Glomerular endothelial cell (primary cell): ENCODE measurements at places on chromosomes 5 and 9. TPM values are rescaled to one million over a fixed set of nuclear protein-coding genes. Genes with fewer than 3 reads are reported as not detected.

GRCh38 chr9:131715906-131716305 lies 24.0 kb downstream of the RAPGEF1 start:
- DNase-seq: no peak

GRCh38 chr5:135127439-135128240 lies 93.6 kb upstream of the PITX1 start:
- DNase-seq: no peak

DNA sequence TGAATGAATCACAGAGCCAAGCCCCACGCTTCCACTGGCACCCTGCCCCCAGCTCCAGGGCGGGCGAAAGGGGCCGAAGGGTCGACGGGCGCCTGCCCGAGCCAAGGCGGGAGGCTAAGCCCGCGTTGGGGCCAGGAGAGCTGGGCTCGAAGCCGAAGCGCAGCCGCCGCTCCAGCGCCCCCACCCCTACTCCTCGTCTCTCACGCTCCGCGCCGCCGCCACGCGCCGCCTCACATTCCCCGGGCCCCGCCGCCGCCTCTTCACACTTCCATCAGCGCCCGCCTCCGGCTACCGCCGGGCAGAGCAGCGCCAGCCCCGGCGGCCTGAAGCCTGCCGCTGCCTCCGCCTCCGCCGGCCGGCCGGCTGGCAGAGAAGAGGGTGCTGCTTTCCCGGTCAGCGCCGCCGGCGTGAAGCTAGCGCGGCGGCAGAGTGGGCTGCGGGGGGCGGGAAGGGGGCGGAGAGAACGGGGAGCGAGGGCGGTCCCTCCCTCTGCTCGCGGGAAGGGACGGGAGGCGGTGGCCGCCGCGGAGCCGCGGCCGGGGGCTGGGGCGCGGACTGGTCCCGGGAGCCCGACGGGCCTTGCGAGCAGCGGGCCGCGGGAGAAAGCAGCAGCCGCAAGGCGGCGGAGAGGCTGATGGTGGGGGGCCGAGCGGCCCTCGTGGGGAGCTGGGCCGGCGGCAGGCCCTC lies at the start of gene HOMER1:
Gene HOMER1, minus strand, starts transcription at position 431 of the 687 bp plus-strand sequence. CDS start 1,360 bp downstream, outside the sequence.
- no peak for DNase-seq

DNA sequence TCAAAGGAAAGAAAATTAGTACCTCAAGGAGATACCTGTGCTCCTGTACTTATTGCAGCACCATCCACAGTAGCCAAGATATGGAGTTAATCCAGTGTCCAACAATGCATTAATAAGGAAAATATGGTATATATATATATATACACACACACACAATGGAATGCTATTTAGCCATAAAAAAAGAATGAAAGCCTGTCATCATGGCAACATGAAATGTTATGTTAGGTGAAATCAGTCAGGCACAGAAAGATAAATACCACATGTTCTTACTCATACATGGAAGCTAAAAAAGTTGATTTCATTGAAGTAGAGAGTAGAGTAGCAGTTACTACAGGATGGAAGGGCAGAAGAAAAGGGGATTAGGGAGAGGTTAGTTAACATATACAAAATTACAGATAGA lies 601.5 kb downstream of the ANXA1 start:
- DNase-seq: no peak

GRCh38 chr9:97046228-97046627 lies 7.3 kb upstream of the CTSV start:
- DNase-seq: no peak

DNA sequence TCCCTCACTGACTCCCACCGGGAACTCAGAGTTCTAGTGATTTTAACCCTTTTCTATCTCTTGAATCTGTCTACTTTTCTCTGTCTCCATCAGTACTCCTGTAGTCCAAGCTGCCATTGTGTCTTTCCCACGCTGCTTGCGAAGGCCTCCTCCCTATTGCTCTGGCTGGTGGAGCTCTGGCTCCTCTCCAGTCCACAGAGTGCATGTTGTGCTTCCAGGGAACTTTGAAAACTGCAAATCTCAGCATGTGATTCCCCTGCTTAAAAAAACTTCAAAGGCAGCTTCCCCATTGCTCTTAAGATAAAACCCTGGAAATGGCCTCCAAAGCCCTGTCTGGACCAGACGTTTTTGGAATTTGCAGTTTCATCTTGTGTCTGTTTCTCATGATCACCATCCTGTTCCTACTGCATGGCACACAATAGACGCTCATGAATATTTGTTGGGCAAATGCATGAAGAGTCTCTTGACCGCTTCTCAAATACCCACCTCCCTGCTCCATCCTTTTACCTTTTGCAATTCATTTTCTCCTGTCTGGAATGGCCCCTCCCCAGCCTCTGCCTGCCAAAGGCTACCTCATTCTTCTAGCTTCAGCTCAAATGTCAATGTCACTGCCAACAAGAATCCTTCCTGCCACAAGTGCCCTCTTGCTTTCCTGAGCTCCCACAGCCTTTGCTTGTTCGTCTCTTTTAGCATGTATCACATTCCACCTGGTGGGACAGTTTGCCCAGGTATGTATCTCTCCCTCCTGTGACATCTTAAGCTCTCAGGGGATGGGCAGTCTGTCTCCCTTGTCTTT lies 293.2 kb downstream of the ARHGAP26 start:
- DNase-seq: no peak

HMGCS1 gene
- total RNA-seq: 34.1 and 41.8 TPM in 2 replicates

INSL6 gene
- total RNA-seq: not detected in 2 replicates
